ENCODE measurements at places on chromosomes 7 and 10.

DNA sequence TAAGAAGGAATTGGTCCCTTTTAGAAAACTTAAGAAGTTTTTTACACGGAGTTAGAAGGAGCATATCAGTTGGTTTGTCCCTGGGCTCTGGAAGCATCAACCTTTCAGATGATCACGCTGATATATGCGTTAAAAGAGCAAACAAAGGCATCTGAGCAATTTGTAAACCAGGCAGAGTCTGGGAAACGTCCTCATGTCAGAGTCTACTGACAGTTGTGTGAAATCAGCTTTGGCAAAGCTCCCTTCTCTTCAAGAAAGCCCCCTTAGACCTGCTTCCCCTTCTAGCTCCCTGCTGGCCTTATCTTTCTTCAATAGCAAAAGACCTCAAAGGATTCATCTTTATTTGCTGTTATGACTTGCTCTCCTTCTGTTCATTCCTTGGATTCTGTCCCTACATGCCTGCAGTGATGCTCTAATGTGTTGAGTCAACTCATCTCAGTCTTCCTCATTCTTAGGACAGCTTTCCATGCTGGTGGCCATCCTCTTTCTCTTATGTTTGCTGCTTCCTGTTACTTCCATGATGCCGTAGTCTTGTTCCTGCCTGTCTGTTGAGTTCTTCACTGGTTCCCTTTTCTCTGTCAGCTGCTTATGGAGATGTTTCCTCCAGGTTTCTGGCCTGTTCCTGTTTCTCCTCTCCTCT, 106.5 kb upstream of the BMPER start:
- DNase-seq = no peak

DNA sequence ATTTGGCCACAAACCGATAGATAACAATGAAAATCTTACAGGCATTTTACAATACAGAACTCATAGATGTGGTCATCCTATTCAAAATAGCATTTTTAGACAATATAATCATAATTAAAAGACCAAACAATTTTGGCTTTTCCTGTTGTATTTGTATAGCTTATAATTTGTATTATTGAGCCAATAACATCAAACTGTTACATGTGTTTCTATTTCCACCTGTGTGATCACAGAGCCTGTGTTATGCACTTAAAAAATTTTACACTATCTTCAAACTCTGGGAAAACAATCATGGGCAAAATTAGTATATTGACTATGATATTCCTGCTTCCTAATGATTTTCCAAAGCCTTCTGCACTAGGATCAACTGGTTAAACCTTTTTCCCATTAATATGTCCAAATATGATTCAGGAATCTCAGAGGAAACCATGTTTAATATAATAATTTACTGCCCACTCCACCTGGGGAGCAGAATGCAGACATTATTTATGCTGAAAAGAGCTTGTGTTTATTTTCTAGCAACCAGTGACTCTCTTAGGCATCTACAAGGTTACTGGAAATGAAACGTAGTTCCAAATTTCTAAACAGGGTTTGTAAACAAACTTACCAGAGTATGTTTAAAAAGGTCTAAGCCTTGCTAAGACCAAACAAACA, 1.7 kb downstream of the RHOBTB1 start:
- no peak for DNase-seq

DNA sequence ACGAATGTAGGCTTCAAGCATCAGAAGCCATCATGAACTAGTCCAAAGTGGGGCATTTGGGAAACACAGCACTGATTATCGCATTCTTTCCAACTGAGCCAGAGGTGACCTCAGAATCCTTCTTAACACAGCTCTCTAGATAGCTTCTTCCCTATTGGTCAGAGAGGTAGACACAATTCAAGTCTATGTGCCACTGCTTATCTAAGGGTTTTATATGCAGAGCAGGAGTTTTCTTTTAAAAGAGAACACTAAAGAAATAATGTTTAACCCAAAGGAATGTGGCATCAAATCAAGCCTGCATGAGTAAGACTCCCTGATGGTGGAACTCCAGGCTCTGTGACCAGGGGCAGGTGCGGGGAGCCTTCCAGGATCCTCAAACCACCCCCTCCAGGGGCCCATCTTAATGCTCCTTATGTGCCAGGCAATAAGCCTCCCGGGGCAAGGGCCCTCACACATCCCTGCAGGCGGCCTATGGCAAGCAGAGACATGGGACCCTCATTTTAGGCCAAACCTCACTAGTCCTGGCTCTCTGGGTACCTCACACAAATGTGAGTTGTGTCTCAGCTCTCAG, 13.8 kb downstream of the HSPA12A start:
- DNase-seq = no peak

- no peak for DNase-seq
Observed at GRCh38 chr7:141157138-141157765, 83.4 kb downstream of the TMEM178B start.

GRCh38 chr10:117419921-117420320, 44.7 kb upstream of the PDZD8 start:
- no peak for DNase-seq

- no peak for DNase-seq
Observed at GRCh38 chr10:110670335-110670734, 26.2 kb downstream of the RBM20 start.

DNA sequence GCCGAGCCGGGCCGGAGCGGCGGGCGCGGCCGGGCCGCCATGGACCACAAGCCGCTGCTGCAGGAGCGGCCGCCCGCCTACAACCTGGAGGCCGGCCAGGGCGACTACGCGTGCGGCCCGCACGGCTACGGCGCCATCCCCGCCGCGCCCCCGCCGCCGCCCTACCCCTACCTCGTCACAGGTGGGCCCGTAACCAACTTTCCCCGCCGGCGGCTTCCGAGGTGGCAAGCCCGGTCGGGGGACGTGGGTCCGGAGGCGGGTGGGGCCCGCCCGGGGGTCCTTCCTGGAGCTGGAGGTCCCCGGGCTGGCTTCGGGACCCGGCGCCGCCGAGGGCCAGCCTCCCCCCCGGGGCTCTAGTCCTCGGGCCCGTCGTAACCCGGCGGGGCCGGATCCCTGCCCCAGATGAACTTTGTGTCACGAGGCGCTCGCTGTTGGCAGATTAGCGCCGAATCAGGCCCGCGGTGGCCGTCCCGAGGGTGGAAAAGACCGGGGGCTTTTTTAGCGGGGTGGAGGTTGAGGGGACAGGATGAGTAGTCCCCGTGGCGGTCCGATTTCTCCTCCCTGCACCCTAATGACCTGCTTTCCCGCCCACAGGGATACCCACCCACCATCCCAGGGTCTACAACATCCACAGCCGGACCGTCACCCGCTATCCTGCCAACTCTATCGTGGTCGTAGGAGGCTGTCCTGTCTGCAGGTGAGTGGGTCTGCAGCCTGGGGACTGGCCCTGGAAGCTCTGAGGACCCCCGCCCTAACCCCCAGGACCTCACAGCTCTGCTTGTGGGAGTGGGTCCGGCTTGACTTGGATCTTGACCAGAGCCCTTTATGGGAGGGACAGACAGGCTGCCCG, 496 bp downstream of the BRI3 start:
- peak; percentile 45 for DNase-seq

- DNase-seq = no peak
Observed at GRCh38 chr10:33377658-33378025, 43.2 kb upstream of the NRP1 start.

- DNase-seq = peak; percentile 85
Observed at GRCh38 chr7:6435486-6436384, 12.0 kb downstream of the DAGLB start.

DNA sequence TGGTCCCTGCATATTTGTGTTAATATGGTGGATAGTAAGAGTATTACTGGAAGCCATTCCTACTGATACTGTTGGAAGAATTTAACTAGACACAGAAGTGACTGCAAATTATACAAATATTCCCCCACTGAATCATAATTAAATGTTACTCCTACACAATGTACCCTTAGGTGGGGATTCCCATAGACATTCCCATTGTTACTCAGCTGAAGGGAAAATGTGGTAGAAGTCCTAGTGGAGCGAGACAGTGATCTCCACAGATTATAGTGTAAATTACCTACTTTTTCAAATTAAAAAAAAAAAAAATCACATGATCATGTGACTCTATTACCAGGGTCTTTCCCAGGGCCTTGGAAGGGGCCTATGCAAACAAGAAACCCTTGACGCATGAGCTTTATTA, 611.8 kb downstream of the LRMDA start:
- DNase-seq = no peak

DNA sequence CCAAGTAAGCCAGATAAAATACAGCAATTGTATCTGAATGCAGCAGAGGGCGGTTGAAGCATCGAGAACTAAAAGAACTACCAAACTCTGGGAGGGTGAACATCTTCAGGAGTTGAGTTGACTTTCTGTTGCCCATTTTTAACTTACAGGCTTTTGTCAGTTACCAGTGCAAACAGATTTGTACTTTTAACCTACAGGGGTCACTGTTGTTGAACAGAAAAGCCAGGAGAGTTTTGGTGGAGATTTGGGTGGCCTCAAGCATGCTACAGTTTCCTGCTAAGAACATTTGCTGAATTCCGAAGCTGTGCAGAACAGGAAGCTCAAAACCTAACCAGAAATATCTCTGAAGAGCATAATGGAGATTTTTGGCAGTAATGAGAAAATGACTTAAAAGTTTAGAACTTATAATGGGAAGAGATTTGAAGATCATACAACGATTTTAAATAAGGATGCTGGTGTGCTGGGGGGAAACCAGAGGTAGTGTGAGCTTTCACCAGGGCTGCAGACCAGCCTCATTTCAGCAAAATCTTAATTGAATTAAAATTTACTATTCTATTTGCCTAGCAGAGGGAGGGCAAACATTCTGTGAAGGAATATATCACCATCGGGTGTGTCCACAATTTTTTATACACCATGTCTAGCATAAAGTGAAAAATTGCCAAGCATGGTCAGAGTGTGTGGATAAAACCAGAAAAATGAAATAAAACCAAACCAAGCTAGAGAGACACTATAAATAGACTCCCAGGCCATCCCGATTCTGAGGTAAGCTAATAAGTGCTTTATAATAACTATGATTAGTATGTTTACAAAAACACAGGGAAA, 208.6 kb upstream of the CCDC6 start:
- no peak for DNase-seq

- peak; percentile 54 for DNase-seq
Observed at GRCh38 chr10:71314028-71314693, 4.9 kb upstream of the SLC29A3 start.

DNA sequence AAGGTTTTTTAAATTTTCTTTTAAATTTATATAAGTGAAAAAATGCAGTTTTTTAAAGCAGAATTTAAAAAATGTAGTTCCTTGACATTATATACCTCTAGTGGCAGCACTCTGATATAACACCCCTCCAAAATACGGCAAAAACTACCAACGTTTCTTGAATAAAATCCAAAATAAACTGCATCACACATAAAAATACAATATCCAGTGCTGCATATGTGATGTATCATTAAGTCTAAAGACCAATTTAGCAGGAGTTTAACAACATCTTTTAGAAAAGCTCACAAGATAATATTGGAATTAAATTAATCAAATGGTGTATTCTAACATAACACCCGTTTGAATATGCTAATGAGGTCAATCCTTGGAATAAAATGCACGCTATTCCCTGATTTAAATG, 1.4 kb downstream of the TCERG1L start:
- DNase-seq = no peak

- DNase-seq = no peak
Observed at GRCh38 chr7:19080093-19080492, 37.3 kb downstream of the TWIST1 start.

DNA sequence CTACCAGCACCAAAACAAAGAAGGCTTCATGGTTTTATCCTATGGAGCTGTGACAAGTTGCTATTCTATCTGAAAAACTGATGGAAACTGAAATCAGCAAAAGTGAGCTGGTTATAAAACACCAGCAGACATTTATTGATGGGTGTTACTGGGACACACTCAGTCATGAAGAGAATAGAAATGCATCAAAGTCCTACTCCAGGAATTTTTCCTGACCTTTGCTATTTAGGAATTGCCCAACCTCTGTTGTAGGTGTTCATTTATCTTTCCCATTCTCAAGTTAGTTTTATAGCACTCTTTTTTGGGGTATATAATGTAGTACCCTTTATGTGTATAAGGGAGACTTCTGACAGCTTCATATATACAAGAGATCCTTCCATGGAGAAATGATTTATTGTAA, 533.2 kb downstream of the REEP3 start:
- DNase-seq = no peak

GRCh38 chr7:133021196-133021595, 60.7 kb downstream of the CHCHD3 start:
- DNase-seq = no peak

GRCh38 chr7:121938429-121938996, 65.6 kb downstream of the PTPRZ1 start:
- no peak for DNase-seq

DNA sequence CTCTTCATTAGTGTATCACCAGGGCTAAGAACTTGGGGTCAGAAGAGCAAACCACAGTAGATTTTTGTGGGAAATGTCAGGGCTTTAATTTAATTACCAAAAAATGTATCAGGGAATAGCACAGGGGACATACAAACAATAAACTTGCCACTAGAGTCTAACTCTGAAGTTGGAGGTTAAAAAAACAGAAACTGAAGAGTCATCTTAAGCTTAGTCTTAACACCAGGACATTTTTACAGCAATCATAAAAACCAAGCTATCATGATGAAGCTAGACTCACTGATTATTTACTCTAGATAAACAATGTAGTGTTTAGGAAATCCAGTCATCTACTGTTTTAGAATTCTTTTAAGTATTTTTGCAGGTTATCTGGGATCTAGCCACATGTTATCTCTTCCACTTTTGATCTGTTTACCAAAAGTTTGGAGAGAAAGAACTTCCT, 48.4 kb upstream of the GLI3 start:
- no peak for DNase-seq
